ENCODE measurements at places on chromosomes 11 and 22.
A peak's percentile ranks its signal among the peaks of the same experiment; 100 is the strongest.

GRCh38 chr22:19659805-19660345 lies 54.4 kb upstream of the SEPTIN5 start:
- no peak for DNase-seq

GRCh38 chr11:117872420-117872961 lies 4.0 kb downstream of the FXYD6 start:
- DNase-seq: no peak

GRCh38 chr11:64251753-64252002 lies 348 bp downstream of the PLCB3 start:
- DNase-seq: no peak

DNA sequence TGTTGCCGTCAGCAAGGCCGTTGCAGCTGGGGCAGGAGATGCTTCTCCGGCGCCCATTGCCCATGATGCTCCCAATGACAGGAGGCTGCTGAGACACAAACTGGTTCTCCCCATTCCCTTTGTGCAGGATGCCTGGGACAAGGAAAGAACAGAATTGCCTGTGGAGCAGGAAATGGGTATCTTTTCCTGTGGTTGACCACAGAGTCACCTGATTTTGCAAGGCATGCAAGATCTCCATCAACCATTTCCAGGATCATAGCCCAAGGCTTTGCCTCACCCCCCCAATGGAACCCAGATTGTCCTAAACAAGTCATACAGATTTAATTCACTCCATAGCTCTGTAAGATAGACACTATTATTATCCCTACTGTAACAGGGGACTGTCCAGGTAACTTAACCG lies 148.1 kb upstream of the NARS2 start:
- peak; percentile 69 for DNase-seq

- DNase-seq: peak; percentile 97
Observed at GRCh38 chr11:69280994-69281393, 13.0 kb upstream of the MYEOV start.

GRCh38 chr11:44377121-44377520 lies 67.2 kb upstream of the ALX4 start:
- DNase-seq: no peak

DNA sequence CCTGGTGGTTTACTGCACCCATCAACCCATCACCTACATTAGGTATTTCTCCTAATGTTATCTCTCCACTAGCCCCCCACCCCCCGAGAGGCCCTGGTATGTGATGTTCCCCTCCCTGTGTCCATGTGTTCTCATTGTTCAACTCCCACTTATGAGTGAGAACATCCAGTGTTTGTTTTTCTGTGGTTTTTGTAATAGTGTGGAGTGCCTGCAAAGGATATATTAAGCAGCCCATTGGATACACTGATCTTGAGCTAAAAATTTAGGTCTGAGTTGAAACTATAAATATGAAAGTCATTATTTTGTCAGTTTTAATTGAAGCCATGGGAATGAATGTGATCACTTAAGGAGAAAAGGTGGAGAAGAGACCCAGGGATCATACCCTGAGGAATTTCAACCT lies 23.0 kb downstream of the MRPL48 start:
- DNase-seq: no peak

GRCh38 chr22:50443197-50443596 lies 31.6 kb downstream of the SBF1 start:
- no peak for DNase-seq

GRCh38 chr11:72703267-72704008 lies 29.2 kb upstream of the PDE2A start:
- no peak for DNase-seq

DNA sequence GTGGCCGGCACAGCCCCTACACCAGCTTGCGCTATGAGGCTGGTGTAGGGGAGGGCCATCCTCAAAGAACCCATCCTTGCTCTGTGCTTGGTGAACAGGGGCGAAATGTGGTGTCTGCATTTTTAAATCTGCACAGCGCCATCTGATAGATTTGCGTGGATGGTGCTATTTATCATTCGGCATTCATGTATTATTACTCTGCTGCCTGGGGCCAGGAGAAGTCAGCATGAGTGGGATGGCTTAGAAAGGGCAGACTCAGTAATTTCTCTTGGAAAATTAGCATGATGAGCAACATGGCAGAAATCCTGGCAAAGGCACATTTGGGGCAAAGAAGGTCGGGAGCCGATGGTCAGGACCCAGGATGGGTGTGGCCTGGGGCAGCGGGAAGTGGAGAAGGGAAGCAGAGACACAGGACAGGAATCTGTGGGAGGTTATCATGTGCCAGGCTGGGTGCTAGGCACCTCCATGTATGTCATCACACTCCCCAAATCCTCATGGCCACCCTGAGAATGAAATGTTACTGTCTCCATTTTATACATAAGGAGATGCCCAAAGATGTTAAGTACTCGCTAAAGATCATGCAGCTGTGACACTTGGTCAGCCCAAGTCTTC lies 149.0 kb downstream of the CEP164 start:
- no peak for DNase-seq

- no peak for DNase-seq
Observed at GRCh38 chr11:9607511-9607899, 34.0 kb downstream of the WEE1 start.

DNA sequence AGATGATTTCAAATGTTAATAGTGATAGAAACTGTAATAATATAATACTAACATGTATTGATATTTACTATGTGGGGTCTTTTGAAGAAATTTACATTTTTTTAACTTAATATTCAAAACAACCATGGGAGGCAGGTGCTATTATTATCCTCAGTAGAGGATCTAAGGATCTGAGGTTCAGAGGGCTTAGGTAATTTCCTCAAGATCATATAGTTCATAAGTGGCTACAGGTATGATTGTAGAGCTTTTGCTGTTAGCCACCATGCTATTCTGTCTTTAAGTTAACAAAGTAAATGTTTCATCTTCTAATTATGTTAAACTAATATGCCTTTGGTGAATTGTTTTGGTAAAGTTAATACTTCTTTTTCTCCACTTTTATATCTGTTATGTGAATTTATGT lies 83.6 kb downstream of the PDE3B start:
- DNase-seq: no peak

DNA sequence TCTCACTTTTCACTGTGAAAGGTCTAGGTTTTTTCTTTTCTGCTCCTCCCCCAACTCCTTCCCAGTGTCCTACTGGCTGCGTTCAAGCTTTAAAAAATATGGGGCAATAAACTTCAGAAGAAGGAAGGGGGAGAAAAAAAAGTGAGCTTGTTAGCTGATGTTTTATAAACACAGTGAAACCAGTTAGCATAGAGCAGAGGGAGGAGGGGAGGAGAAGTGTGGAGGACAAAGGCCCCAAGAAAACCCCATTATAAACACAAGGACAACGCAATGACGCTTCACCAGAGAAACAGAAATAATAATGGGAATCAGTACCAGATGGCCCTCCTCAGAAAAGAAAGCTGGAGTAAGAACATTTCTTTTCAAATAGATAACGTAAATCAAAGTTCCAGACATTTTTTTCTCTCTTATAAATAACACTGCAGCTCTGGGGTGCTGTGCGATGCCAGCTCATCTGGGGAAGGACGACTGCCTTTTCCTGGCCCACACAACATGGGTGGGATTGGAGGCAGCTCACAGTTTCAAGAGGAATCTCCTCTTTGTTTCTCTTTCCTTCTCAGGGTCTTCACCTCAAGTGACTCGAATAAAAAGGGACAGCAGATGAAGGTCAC lies 235.4 kb upstream of the NARS2 start:
- no peak for DNase-seq

Data from kidney tubule cell (primary cell).